ENCODE measurements at places on chromosomes 13 and 19. TPM values are rescaled to one million over a fixed set of nuclear protein-coding genes. Genes with fewer than 3 reads are reported as not detected.

The CGB5 gene
- total RNA-seq: not detected

The NOVA2 gene
- 0.87 TPM for total RNA-seq

DNA sequence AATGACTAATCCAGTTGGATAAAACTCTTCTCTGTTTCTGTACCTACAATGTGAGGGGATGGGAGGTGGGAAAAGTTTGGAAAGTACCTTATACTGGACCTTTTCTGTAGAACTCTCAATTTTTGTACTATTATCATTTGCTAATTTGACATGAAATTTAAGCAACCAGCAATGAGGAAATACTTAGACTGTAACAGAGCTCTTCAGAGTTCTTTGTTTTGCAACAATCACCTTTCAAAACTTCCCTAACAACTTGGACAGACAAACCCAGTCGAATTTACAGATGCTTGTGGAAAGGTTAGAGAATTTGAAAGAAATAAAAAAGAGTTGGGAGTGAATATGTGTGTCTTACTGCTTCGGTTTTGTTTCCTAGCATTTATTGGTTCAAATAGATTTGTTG is 16.8 kb downstream of the KBTBD7 start:
- no peak for DNase-seq

DNA sequence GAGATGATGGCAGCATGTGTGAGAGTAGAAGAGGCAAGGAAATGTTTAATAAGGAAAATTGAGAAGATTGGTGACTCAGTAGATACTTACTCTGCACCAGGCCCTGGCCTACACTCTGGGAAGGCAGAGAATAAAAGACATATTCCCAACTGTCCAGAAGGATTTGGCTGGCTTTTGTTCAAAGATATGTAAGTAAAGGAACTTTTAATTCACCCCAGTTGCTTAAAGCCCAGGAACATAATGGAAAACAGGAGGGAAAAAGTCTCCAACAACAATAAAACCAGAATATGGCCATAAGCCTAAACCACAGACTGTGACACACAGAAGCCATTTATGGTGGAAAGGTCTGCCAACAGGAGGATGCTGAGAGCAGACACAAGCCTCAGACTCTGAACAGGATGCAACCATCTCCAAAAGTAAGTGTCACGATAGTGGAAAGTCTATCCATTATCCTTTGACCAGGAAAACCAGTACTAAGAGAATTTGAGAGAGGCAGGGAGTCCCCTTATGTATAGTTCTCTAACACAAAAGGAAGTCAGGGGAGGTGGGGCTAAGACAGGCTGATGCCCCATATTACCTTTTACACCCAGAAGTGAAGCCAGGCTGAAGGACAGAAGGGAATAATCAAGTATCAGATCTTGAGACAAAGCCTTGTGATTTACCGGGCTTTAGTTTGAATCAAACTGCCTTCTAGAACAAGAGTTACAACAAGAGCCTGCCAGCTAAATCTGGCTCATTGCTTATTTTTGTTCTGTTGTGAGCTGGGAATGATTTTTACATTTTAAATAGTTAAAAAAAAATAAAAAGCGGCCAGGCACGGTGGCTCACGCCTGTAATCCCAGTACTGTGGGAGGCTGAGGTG is 169.5 kb upstream of the STARD13 start:
- DNase-seq: no peak

DNA sequence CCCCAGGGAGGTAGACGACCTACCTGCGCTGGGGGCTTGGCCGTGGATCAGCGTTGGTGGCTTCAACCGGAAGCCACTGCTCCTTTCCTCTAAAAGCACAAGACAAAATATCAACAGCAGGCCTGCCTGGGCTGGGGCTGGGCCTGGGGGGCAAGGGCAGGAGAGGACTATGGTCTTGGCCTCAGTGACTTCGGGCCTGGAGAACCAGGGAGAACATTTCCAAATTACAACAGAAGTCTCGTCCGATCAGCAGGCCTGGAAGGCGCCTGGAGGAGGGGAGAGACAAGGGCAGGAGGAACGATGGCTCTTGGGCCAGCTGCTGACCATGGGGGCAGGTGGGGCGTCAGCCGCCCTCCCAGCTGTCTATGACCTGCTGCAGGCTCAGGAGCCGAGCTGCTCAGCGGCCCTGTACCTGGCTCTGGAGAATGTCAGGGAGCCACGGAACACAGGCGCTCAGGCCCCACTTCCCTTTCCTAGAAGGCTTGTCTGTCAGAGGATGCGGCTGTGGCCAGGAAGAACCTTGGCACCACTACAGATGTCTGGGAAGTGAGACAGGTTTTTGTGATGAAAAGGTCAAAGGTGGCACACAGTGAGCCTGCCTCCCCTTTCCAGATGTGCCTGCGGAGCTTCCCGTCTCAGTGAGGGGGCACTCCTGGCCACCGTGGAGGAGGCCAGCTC is 19.5 kb downstream of the CAPS start:
- DNase-seq: no peak

Measured in prostate gland (tissue), 2 donors.